ENCODE measurements at places on chromosomes 6 and 20.
A peak's percentile ranks its signal among the peaks of the same experiment; 100 is the strongest.

- no peak for DNase-seq
These were observed 325.2 kb upstream of the NT5E start for GRCh38 chr6:85124472-85125354.

- DNase-seq, result no peak
These were observed 89.2 kb upstream of the STMND1 start for GRCh38 chr6:17012421-17013225.

DNA sequence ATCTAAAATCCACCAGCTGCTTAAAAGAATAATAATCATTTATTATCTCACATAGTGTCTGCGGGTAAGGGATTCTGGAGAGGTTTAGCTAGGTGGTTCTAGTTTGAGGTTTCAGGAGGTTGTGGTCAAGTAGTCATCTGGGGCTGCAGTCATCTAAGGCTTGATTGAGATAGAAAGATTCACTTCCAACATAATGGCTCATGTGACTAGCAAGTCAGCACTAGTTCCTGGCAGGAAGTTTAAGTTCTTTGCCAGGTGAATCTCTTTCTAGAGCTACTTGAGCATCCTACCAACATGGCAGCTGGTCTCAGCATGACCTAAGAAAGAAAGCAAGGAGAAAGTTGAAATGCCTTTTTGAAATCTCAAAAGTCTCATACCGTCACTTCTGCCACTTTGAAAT is 128.8 kb downstream of the EDN1 start:
- no peak for DNase-seq

DNA sequence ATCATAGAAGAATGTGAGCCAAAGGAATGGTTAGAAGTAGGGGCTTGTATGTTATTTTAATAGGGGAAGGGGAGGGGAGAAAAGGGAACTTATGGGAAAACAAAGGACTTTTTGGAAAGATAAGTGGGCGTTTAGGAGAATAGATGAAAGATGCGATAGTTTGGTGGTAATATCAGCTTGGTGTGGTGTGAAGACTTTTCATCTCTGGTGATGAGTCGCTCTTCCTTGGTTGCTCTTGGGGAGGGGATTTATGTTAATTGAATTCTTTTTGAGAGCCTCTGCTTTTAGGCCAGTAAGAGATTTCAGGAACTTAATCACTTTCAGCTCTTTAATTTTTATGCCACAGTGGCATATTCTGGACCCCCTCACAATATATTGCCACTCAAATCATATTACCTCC is 10.8 kb downstream of the HECA start:
- no peak for DNase-seq

- no peak for DNase-seq
These were observed 15.4 kb downstream of the C6orf141 start for GRCh38 chr6:49565855-49566254.

DNA sequence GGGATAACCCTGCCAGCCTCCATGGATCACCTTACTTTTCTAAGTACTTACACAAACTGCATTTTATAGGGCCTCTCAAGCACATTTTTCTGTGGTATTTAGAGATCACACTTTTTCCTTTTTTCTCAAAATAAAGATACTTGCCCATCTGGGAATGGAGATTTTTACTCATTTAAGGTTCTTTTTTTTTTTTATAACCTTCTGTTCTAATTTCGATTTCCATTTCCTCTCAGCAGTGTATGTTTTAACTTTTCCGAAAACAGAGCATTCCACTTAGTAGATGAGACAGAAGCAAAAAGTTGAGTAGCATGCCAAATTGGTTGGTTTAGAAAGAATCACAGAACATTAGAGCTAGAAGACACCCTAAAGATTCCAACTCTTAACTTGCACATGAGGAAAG is 214.3 kb downstream of the ARHGAP18 start:
- DNase-seq, result no peak

DNA sequence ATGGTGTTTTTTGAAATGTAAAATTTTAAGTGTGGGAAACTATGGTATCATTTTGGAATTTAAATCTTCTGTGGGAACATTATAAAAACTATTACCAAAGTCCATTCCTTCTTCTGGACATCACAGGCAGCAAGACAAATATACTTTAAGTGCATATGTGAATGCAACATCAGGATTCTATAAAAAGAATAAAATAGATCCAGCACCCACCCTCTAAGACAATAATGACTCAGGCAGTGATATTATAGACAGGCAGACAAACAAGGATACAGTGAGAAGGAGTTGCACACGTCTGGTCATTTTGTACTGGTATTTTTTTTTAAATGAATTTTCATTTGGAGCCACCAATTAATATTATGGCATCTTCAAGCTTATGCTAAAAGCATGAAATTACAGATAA is 21.1 kb upstream of the NEDD9 start:
- DNase-seq, result no peak

GRCh38 chr6:72724545-72724944 is 102.7 kb downstream of the KCNQ5 start:
- no peak for DNase-seq

- no peak for DNase-seq
These were observed 43.2 kb downstream of the PACRG start for GRCh38 chr6:162770955-162771354.

DNA sequence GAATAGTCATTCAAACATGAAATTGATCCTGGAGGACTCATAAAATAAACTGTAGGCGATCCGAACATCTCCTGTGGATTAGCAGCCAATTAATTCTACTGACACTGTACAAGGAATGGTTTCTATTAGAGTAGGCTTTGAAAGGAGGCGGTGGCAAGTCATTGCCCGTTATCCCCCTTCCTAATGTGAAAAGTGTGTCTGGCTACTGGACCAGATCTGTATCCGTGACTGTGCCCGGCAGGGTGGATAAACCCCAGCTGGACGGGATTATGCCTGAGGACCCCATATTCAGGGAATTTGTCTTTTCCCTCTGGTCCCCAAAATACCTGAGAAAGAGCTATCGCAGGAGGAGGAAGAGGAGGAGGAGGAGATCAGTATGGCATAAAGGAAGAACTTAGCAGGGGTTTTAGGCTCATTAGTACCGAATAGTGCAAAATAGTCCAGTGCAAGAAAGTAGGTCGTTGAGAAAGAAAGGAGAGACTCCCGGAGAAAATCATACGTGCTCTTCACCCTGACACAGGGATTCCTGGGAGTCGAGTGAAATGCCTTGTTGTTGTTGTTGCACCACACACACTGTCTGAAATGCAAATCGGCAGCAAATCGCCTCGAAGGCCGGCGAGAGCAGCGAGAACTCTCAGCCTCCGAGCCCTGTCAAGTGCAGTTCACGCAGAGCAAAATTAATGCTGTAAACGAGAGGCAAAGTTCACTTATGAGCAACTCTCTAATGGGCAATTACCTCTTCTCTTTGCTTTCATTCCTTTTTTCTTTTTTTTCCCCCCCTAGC is 178.9 kb upstream of the ARID1B start:
- no peak for DNase-seq

- no peak for DNase-seq
These were observed 48.3 kb downstream of the TRMT11 start for GRCh38 chr6:126034656-126035055.

GRCh38 chr6:169034516-169035167 is 219.0 kb downstream of the THBS2 start:
- DNase-seq, result no peak

DNA sequence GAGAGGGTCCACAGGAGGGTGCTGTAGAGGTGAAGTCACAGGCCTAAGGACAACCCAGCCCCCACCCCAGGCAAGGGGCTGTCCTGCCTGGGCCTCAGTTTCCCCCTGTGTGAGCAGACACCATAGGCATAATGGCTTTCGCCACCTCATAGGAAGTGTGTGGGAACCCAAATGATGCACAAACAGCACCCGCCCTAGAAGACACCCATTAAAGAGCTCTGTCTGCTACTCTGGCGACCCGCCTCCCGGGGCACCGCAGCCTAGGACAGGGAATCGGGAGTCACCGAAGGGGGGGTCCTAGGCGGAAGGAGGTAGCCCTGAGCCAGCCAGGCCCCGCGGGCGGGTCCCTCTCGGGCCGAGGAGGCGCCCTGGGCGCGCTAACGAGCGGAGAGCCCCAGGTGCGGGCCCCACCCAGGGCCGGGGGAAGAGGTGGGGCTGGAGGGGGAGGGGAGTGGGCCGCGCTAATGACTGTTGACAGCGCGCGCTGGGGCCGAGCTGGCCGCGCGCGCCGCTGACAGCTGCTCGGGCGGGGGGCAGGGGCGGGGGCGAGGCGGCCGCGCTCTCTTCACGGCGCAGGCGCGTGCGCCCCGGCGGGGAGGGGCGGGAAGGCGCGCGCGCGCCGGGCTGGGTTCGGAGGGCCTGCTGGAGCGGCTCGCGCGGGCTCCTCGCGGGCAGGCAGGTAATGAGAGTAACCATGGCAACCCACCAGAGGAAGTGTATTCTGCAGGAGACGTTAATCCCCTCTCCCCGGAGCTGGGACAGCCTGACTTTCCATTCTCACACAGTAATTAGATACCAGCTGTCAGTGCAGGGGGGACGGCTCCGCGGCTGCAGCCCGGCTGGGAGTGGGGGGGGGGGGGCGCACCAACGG is 48.9 kb downstream of the NOL4L start:
- DNase-seq, result peak; percentile 63

DNA sequence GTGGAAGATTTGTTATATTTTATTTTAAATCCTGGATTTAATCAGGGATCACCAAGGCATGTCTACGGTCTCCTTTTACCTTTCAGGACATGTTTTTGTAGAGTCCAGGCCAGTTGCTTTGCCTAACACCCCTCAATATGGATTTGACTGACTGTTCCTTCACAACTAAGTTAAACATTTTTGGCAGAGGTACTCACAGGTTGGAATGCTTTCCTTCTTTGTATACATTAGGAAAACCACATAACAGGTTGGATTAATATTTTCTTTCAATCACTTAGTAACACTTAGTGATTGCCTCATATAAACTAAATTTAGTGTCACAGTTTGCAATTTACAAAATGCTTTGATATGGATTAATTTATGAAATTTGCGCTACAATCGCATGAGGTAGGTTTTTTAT is 64.5 kb downstream of the IPCEF1 start:
- DNase-seq, result no peak

DNA sequence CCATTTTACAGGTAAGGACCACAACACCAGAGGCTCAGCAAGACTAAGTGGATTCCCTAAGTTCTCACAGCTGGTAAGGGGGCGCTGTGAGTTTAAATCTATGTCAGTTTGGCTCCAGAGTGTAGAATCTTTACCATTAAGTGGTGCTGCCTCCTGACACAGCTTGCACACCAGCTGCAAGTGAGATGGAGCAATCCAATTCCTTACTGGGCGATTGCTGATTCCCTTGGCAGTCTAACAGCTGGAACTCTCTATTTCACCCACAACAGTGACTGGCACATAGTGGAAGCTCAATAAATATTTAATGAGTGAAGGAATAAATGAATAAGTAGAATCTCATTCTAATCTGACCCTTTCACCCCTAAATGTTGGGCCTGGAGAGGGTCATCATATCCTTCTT is 176.7 kb downstream of the CLIC5 start:
- no peak for DNase-seq

- DNase-seq, result no peak
These were observed 340.3 kb downstream of the EPHA7 start for GRCh38 chr6:93079061-93079460.

DNA sequence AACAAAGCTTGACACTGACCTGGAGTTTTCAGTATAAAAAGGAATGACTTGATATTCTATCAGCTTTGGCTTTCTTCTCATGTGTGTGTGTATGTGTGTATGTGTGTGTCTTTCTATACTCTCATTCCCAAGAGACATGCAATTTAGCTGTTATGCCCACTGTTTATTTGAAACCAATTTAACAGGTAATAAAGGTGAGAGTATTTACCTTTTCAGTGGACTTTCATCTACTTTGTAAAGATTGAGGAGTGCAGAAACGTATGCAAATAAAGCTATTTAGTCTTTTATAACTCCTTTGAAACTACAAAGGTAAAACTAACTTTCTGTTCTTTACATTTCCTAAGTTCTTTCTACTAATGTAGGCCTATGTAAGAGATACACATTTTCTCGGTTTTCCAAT is 103.5 kb upstream of the HS3ST5 start:
- no peak for DNase-seq

DNA sequence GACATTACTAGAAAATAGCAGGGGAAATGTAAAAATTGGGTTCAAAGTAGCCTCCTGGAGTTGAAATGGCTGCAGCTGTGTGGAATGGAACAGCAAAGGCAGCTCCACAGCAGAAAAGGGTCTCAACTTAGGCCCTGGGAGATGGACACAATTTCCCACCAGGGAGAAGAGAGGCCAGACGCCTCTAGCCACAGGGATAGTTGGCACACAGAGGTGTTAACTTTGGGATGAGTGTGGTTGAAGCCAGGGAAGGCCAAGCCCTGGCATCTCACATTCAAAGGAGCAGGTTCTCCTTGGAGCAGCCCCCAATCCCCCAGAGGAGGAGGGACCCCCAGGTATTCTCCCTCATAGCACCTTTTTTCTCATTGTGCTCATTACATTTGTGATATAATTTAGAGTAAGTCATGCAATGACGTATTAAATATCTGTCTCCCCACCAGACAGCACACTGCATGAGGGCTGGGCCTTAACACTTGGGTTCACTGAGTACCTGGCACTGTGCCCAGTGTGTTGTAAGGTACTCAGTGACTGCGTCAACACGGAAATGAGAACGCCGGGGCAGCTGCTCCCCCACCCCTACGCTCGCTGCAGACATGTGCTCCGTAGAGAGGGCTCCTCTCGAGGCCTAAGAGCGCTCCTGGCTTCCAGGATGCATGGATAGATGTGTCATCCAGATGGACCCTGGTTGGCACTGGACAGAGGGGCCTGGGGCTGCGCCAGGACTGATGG is 76.0 kb upstream of the CD93 start:
- DNase-seq, result no peak

Measured in stimulated activated CD4-positive, alpha-beta T cell treated with anti-CD3 and anti-CD28 coated beads, Interleukin-1b, Interleukin-23, amount 100 ng/mL, for 4 hours (primary cell).